ENCODE measurements at places on chromosomes 7 and 10.

- DNase-seq = no peak
These were observed 17.6 kb upstream of the FGFR2 start for GRCh38 chr10:121615836-121616235.

DNA sequence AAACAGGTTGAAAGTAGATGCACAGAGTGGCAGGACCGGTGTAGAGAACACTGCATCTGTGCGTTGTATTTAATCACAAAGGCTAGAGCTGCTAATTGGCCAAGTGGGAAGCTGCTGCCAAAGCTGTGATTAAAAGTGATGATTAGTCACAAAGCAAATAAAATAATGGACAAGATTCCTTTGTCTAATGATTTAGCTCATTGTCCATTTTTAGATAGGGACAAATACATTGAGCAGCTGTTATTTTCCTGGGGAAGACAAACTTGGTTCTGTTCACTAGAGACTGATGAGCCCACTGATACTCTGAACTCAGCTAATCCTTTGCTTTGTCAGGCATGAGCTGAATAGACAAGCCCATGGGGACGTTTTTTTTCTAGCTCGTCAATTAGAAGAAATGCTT is 19.7 kb downstream of the UBE3C start:
- DNase-seq = no peak

DNA sequence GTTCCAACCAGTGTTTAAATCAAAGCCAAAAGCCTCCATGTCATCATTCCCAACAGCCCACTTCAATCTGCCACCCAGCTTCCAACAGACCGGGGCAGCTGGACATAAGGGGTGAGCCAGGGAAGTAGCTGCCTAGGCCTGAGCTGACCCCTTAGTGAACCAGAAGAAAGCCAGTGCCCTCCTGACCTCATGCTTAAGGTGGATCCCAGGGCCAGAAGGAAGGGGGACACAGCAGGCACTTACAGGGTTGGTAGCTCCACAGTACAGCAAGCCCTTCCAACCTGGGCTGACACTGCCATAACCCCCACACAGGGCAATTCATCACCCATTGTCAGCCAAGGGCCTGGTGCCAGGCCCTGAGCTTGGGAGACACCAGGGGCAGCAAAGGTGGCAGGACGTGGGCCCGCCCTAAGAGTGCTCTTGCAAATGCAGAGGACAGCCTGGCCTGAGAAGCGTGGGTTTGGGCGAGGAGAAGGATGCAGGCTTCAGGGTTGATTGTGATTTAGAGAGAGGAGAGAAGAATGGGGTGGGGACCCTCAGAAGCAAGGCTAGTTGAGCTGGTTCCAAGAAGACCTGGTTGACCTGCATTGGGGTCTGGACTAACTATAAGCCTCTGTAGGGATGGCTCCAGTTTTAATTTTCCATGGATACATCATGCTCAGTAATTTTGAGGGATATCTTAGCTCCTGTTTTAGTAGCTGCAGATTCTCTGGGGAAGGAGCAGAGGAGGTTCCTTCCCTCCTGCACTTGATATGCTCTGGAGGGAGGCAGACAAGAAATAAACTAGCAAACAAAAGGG is 3.1 kb upstream of the CYP26A1 start:
- no peak for DNase-seq

- no peak for DNase-seq
These were observed 692 bp downstream of the NEURL1 start for GRCh38 chr10:103493916-103494877.
